Renal cortex interstitium (tissue), 15 donors: ENCODE measurements at places on chromosomes 2 and 18.

DNA sequence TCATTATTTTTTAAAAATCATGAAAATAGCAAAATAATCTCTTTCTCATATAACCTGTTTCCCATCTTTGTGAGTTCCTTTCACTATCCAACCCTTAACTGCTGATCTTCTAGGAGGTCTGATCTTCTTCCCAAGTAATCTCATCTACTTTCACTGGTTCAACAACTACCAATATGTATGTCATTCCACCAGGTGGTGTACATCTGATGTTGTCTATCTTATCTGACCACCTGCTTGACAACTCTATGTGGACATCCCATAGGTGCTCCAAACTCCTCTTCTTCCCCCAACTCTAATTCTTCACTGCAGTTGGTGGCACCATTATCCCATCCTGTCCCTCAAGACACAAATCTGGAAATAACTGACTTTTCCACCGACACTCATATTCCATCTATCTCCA, 62.5 kb downstream of the FAM228A start:
- DNase-seq: no peak

DNA sequence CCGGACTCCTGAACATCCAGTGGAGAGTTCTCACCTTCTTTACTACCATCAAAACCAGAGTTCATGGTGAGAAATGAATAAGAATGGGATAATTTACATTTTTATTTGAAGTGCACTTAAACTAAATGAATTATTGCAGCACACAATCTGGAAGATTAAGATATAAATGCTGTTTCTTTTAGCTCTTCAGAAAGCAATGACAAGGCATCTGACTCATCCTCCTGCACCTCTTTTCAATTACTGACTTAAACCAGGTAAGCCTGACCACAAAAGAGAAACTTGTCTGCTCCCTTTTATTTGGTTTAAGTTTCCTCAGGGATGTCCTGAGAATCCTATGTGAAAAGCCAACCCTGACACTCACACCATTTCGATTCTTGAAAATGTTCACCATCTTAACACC, 720 bp upstream of the DSC2 start:
- no peak for DNase-seq

GRCh38 chr2:52423111-52423510, 1344.5 kb upstream of the CHAC2 start:
- no peak for DNase-seq

DNA sequence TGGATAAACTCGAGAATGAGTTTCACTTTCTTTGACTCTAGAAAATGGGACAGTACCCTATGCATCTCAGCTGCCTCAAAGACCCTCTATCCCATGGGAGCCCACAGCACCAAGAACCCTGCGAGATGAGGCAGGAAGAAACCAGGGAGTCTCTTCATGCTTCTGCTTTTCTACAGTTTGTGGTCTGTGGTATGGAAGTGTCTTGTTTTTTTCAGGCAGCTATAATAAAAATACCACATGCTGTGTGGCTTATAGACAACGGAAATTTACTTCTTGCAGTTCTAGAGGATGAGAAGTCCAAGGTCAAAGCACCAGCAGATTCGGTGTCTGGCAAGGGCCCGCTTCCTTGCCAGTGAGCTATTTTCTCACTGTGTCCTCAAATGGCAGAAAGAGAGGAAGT, 257.9 kb downstream of the SUCLG1 start:
- DNase-seq: no peak

DNA sequence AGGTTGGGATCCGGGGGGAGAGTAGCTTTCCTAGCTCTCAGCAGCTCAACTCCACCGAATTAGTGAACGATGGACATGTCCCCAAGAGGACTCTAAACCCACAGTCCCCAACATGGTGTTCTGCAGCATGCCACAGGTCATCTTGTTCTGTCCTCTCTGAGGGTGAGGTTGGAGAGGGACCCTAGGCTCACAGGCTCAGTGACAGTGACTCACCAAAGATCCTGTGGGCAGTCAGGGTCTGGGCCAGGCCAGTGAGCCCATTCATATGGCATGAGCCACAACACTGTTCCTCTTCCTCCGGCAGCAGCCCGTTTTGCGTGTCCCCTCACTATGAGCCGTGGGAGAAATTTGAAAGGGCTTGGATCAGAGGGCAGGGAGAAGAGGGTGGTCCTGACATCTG, 2.8 kb upstream of the SLC20A1 start:
- no peak for DNase-seq

GRCh38 chr2:241808721-241809382, at the start of gene NEU4:
TSS of gene NEU4 (plus strand) at chr2:241809193. CDS start at chr2:241814485, 5,292 bp downstream.
- DNase-seq: no peak

DNA sequence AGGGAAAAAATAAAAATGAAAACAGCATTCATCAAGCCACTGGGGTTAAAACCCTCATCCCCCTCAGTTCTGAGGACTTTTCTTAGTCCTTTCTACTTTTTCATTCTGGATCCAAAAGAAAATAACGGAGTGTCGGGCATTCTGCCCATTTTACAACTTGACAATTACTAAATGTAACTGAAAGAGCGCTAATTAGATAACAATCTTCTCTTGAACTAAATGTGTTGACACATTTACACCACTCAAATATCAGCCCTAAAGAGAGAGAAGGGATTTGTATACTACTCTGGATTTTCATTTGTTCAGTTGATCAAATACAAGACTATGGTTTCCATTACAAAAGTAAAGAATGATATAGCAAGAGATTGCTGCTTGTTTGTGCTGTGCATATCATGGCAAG, 27.5 kb downstream of the ABCA12 start:
- no peak for DNase-seq

DNA sequence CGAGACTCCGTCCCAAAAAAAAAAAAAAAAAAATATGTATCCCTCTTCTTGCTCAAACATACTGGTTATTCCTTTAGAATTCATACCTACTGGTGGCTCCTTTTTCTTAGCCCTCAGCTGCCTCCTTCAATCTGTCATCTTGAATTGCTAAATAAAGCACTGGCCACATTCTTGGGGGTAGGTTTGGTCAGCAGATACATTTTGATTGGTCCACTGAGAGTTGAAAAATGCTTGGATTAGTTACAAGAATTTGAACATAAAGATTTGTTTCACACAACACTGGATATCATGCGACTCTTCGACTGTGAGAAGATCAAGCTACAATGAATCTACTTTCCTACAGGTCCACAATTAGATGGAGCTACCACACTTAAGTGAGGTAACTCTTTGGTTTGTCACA, 906.1 kb upstream of the SLC39A10 start:
- DNase-seq: no peak

DNA sequence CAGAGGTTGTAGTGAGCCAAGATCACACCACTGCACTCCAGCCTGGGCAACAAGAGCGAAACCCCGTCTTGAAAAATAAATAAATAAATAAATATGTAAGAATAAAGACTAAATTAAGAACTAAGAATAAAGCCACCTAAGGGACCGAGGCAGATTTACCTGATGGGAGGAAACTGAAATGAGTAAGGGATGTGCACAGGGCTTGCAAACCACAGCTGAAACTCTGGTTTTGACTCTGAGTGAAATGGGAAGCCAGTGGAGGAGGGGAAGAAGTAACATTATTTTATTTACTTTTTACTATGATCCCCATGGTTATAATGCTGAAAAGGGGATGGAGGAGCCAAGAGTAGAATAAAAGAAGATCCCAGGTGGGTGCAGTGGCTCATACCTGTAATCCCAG, 107.3 kb downstream of the CABYR start:
- no peak for DNase-seq

- DNase-seq: no peak
These were observed 604.4 kb downstream of the TDRD15 start for GRCh38 chr2:21728133-21728532.

- DNase-seq: peak; percentile 83
These were observed at the start of gene ANKAR for GRCh38 chr2:189674374-189675112. TSS of gene ANKAR (plus strand) at chr2:189674670. CDS start at chr2:189676491, 1,821 bp downstream.

GRCh38 chr2:44470151-44470550, 108.4 kb downstream of the CAMKMT start:
- no peak for DNase-seq

DNA sequence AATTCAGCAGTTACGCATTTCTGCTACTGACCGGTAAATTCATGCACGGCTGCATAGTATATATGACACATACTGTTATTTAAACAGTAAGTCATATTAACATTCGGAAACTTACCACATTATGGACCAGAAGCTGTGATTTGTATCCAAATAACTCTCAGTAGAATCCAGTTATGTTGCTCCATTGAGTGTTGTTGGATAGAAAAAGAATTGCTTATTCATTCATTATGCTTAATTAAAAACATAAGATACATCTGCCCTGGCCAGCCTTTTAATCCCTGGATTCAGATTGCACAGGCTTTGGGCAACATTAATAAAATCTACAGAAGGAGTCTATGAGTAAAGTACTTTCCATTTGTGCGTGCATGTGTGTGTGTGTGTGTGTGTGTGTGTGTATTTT, 111.3 kb downstream of the CPS1 start:
- no peak for DNase-seq

DNA sequence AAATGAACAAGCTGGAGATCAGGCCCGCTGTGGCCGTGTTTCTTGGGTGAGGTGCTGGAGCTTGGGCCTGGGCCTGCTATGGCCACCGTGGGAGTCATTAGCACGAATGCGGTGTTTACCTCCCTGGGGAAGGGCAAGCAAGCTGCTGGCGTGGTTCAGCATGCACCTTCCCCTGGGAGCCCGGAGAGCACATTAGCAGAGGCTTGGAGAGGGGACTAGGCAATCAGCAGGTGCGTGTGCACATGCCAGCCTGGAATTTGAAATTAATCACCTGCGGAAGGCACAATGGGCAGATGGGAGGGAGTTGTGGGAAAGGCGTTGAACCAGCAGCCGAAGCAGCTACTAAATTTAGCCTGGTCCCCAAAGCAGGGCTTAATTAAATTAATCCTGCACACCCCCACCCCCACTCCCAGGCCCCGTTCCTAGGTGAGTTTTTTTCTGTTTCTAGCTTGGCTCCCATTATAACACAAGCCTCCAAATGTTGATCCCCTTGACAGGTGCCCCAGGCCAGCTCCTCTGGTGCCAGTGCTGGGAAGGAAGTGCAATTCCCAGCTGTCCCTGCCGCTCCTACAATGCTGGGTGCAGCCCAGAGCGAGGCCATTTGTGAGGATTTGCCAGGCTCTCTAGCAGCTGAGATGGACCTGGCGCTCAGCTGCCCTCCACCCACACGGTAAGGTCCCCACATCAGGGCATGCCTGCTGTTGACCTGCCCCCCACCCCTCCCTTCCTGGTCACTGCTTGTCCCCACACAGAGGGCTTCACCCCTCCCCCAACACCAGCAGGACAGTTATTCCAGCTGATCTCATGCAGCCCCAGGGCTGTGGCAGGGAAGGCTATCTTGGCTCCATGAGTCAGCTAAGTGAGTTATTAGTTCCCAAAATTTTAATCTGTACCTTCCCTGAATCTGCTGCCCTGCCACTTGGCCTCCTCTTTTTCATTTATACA, 115.0 kb downstream of the ZBTB7C start:
- no peak for DNase-seq

- DNase-seq: no peak
These were observed 186.8 kb downstream of the FIGN start for GRCh38 chr2:163548970-163549369.

- no peak for DNase-seq
These were observed 25.4 kb downstream of the SH3YL1 start for GRCh38 chr2:238431-238830.

- DNase-seq: no peak
These were observed 41.8 kb downstream of the TCF7L1 start for GRCh38 chr2:85174943-85175342.

- no peak for DNase-seq
These were observed 6.4 kb upstream of the SLC8A1 start for GRCh38 chr2:40458271-40458794.

DNA sequence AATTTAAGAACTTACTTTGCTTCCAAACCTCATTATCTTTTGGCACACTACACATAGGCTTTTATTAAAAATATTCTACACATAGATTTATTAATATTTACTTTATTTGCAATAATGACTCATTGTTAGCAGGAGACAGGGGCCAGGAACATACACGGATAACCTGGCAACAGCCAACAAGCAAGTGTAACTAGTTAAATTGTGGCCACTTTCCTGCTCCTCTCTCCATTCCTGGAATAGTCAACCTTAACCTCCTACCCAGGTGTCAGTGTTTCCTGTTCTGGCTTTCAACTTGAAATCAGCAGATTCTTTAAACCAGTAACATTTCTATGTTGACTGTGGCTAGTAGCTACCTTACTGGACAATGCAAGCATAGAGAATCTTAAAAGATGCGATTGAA, 26.5 kb downstream of the ACVR1 start:
- DNase-seq: no peak

- DNase-seq: no peak
These were observed 5.0 kb upstream of the TMEM178A start for GRCh38 chr2:39660612-39661236.
